SIG-M5 (cell line): ENCODE measurements at places on chromosomes 4 and X.

DNA sequence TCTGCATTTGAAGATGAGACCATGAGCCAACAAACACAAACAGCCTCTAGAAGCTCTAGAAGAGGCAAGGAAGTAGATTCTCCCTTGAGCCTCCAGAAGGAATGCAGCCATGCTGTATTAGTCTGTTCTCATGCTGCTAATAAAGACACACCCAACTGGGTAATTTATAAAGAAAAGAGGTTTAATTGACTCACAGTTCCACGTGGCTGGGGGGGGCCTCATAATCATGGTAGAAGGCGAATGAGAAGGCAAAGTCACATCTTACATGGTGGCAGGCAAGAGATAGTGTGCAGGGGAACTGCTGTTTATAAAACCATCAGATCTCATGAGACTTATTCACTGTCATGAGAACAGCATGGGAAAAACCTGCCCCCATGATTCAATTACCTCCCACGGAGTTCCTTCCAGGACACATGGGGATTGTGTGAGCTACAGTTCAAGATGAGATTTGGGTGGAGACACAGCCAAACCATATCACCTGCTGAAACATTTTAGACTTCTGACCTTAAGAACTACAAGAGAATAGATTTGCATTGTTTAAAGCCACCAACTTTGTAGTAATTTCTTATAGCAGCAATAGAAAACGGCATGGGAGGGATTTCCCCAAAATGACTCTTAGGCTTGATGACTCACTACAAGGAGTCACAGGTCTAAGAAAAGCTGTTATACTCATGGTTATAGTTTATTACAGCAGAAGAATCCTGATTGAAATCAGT, 284.4 kb upstream of the SFRP2 start:
- no peak for DNase-seq

GRCh38 chrX:857376-857775, 226.8 kb downstream of the SHOX start:
- no peak for DNase-seq

DNA sequence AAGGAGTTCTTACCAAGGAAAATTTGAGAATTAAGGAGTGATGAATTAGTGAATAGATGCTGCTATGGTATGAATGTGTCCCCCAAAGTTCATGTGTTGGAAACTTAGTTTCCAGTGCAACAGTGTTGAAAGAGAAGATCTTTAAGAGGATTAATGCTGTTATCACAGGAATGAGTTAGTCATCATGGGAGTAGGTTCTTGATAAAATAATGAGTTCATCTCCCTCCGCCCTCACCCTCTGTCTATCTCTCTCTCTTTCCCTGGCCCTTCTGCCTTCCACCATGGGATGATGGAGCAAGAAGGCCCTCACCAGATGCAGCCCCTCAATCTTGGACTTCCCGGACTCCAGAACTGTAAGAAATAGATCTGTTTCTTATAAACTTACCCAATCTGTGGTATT, 38.3 kb upstream of the KLHL8 start:
- no peak for DNase-seq

DNA sequence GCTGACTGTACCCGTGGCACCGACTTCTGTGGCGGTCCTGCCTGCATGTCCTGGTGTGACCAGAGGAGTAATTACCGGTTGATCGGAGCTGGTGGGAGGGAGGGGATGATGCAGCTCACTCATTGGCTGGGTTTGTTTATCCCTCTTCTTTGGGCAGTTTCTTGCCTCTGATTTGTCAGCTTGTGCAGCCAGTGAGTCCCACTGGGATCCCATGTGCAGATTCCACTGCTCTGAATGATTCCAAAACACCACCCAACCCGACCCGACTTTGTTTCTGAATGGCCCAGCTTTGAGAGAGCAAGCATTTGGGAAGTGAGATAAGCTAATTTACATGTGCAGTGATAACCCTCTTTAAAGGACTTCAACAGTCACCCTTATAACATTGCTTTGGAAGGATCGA, 13.8 kb downstream of the FHDC1 start:
- DNase-seq: no peak
